ENCODE measurements at places on chromosomes 1 and 21.

DNA sequence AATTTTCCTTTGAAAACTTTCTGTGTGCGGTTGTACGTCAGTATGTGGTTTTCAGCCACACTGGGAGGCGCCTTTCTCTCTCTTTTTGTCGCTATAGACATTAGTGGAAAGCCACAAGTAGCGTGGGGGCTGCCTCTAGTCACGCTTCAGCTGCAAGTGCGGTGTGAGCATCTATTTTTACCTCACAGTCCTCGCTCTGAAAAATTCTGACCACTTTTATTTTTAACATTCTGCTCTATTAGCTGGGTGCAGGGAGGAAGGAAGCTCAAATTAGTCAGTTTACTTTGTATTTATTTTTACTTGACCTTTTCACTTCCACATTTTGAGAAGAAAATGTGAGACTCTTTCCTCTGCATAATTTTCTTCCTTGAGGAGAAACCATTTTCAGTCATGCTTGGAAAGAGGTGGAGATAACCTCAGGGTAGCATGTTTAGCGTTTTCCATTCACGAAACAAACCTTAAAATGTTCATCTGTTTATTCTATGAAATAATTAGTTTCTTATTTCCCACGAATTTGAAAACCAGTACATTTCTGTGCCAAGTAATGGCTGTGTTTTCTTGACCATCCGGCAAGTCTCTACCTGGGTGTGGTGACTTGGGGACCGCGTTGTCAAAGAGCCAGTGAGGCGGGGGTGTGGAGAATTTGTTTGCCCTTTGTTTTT lies 35.6 kb downstream of the ADARB1 start:
- DNase-seq, result no peak

DNA sequence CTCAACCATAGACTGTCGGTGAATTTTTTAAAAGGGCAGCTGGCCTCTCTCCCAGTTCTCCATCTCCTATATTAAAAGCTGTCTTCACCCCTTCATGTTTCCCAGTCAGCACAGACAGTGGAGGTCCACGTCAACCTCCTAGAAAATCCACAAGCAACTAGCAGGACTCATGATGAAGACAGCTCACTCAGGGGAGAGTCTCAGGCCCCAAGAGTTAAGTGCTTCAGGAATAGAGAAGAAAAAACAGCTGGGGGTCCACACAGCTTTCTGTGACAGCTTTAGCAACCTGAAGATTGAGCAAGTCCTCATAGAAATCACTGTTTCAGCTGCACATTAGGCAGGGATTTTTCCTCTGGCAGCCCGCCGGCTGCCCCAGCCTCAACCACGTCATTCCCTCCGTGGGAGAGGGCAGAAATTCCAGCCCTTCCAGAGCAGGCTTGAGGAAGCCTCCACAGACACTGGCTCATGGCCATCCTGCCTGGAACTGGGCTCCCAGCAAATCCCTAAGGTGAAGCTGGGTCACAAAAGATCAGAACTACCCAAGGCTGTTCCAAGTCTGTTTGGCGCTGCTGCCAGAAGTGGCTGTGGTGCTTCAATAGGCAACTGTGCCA lies 15.2 kb downstream of the GPR161 start:
- DNase-seq, result no peak

- DNase-seq, result no peak
Measured at GRCh38 chr1:63322944-63323864, 837 bp downstream of the FOXD3 start.

GRCh38 chr1:97457446-97458089 lies 463.3 kb downstream of the DPYD start:
- DNase-seq, result no peak

- DNase-seq, result no peak
Measured at GRCh38 chr1:21594935-21595897, 73.9 kb downstream of the RAP1GAP start.

GRCh38 chr1:166151804-166152203 lies 15.0 kb downstream of the FAM78B start:
- DNase-seq, result no peak

GRCh38 chr21:14479241-14479786 lies 66.8 kb downstream of the SAMSN1 start:
- DNase-seq, result no peak

GRCh38 chr1:187313115-187313514 lies 484.4 kb downstream of the PLA2G4A start:
- DNase-seq, result no peak

GRCh38 chr1:109610609-109611307 lies 8.7 kb downstream of the GNAT2 start:
- no peak for DNase-seq
